ENCODE measurements at places on chromosomes 16 and 17. TPM values are rescaled to one million over a fixed set of nuclear protein-coding genes. Genes with fewer than 3 reads are reported as not detected.

DNA sequence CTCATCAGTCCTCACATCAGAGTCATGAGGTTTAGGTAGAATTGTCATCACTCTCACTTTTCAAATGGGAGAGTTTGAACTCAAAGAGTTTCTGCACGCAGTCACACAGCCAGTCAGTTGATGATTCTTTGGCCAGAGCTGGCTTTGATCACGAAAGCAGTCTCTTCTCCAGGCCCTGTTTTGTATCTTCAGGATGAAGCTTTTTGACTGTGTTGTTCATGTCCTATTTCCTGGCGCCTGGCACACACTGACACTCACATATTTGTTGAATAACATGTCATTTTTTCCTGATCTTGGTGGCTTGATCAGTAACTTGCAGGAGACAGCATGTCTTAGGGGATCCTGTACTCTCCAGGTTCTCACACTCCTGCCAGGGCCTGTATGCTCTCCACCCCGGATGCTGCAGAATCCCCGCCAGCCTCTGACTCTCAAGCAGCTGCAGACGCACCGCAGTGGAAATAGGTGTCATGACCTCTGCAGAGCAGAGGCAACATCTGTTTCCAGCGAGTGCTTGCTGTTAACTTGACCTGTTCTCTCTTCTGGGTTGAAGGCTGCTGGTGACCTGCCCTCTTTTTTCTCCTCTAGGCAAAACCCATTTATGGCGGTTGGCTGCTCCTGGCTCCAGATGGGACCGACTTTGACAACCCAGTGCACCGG, 33.0 kb downstream of the MPRIP start:
- peaks cover 49% of the 10 kb centered on the region for H3K4me1 ChIP-seq
- peaks cover 10% of the 10 kb centered on the region for H3K36me3 ChIP-seq
- no peak overlapping the region for H3K4me3 ChIP-seq
- no peak overlapping the region for H3K27ac ChIP-seq
- DNase-seq: no peak

- H3K4me3 ChIP-seq: peak overlapping the region; percentile 98
- no peaks in the 10 kb centered on the region for H3K27me3 ChIP-seq
- H3K27ac ChIP-seq: peak overlapping the region; percentile 89
- peak; percentile 97 for DNase-seq
Observed at GRCh38 chr17:21287703-21288449, 3.4 kb downstream of the MAP2K3 start.

DNA sequence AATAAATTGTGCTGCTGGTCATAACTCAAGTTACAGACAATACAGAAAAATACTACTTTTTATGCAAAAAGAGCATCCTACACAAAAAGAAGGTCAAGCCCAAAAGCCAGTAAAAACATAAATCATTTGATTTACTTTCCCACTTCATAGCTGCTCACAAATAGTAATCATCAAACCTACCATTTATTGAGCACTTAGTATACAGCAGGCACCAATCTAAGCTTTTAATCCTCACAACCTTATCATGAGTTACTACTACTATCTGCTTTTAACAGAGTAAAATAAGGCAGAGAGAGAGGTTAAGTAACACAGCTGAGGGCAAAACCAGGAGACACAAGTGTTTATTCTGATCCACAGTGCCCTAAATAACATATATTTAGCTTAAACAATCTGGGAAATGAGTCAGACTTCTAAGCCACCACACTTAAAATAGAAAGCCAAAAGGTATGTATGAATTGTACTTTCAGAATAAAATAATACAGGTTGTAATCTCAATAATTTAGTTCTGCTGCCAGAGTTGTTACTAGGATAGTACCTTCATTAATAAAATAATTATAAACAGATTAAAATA, 1.7 kb upstream of the AARS1 start:
- no peaks in the 10 kb centered on the region for H3K27me3 ChIP-seq
- peak overlapping the region; percentile 3 for H3K4me3 ChIP-seq
- H3K27ac ChIP-seq: peak overlapping the region; percentile 91

DNA sequence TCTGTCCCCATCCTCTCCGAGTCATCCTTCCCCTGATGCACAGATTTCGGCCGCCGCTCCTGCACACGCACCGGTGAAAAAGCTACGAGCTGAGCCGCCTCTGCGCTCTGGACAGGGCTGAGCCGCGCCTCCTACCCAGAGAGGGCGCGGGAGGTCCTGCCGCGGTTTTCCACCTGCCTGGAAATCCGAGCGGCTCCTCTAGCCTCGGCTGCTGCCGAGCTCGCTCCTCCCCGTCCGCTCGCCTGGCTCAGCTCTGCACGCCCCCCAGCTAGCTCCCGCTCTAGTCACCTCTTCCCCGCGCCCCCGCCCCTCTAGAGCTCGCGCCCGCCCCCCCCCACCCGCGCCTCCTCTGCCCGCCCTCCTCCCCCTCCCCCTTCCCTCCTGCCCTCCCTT, 198 bp upstream of the SHISA9 start:
- no peaks in the 10 kb centered on the region for H3K36me3 ChIP-seq
- peaks cover 75% of the 10 kb centered on the region for H3K27me3 ChIP-seq
- H3K4me3 ChIP-seq: no peak overlapping the region

DNA sequence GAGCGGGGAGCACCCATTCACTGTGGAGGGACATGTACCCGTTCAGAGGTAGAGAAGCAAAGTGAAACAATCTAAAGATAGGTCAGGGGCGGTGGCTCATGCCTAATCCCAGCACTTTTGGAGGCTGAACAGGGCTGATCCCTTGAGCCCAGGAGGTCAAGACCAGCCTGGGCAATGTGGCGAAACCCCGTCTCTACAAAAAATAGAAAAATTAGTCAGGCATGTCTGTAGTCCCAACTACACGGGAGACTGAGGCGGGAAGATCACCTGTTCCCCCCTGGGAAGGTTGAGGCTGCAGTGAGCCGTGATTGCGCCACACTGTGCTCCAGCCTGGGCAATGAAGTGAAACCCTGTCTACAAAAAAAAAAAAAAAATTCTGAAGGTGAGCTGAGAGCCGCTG, 21.7 kb downstream of the MYL4 start:
- H3K27ac ChIP-seq: no peak overlapping the region
- no peak for DNase-seq
- peaks cover 22% of the 10 kb centered on the region for H3K27me3 ChIP-seq
- no peaks in the 10 kb centered on the region for H3K36me3 ChIP-seq

GRCh38 chr16:47236716-47237115, 93.0 kb upstream of the NETO2 start:
- H3K36me3 ChIP-seq: no peaks in the 10 kb centered on the region
- no peaks in the 10 kb centered on the region for H3K27me3 ChIP-seq
- no peaks in the 10 kb centered on the region for H3K4me1 ChIP-seq
- H3K27ac ChIP-seq: no peak overlapping the region
- no peak for DNase-seq

DNA sequence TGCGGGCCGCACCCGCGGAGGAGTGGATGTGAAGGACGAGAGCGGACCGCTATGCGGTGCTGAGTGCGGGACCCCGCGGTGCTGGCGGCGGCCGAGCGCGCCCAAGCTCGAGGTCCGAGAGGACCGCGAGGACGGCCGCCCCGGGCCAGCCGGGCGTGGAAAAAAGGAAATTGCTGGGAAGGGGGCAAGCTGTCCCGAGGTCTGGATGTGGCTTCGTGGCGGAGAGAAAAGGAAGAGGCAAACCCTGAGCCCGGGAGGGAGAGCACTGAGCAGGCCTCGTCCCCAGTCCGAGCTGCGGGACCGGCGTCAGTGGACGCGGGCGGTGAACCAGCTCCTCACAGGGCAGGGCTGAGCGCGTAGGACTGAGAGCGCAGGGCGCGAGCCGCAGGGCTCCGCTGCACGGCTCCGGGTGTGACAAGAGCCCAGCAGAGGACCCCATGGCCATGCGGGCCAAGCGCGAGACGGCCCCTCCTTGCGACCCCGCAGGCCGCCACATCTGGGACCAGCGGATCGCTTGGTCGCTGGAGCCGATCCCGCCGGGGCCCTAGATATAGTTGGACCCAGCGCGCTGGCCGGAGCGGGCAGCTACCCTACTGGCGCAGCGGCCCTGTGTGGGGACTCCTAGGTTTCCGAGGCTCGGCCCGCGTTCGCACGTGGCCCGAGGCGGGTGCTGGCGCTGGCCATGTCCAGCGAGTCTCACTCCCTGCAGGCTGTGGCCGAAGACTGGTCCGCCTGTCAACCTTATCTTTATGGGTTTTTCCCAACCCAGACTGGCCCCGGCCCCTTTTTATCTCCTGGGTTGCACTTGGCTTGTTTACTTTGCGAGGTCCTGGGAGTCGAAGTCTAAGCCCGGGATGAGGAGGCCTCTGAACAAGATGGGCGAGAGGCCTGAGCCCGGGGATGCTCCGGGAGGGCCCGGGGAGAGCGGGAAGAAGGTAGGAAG, 2.4 kb downstream of the TBX4 start:
- peak overlapping the region; percentile 69 for H3K4me3 ChIP-seq
- DNase-seq: no peak
- peak overlapping the region; percentile 49 for H3K27ac ChIP-seq
- no peaks in the 10 kb centered on the region for H3K36me3 ChIP-seq

Gene TNFRSF17
- total RNA-seq: not detected

Gene TMC7
- 0.10 TPM for total RNA-seq

Gene ASPA
- total RNA-seq: 0.34 TPM

Data from activated T-cell treated with anti-CD3 and anti-CD28 coated beads, Interleukin-2, amount 50 U/mL, for 72 hours (primary cell).